ENCODE measurements at places on chromosomes 4 and X. TPM values are rescaled to one million over a fixed set of nuclear protein-coding genes. Genes with fewer than 3 reads are reported as not detected.

DNA sequence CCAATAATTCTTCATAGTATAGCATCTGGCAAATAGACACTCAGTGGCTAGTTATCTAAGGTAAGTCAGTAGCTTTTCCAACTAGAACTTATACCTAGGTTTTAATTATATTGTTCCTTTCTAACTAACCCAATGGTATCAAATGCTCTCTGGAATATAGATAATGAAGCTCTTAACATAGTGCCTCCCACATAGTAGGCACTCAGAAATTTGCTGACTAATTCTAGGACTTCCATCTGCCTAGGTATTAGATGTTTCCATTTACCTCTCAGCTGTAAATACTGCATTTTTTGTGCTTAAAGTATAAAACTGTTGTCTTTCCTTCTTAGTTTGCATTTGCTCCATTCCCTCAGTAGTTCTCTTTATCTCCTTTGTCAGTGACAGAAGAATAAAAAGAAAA is 214.3 kb upstream of the SPRY1 start:
- DNase-seq: no peak

CENPVL1 gene
- not detected for total RNA-seq

LINC00632 gene
- total RNA-seq: not detected

POU4F2 gene
- not detected for total RNA-seq

- DNase-seq: no peak
These were observed 17.0 kb downstream of the MRFAP1 start for GRCh38 chr4:6657242-6658208.

TRIML2 gene
- not detected for total RNA-seq

DNA sequence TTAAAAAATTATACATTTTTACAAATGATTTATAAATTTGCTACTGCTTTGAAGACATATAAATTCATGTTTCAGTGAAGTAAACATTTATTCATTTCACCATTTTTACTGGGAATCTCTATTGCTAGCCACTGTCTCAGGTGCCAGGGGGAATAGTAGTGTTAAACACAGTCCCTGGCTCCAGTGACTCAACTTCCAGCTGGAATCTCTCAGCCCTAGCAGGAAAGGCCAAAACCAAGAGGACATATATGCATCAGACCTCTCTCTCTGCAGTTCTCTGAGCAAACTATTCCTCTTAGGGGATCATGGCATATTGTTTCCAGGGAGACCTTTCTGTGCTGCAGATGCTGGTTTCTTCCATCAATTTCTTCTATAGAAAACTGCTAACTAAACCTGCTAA is 1009.0 kb upstream of the LCORL start:
- DNase-seq: no peak

- peak; percentile 34 for DNase-seq
These were observed at the start of gene RAP2C for GRCh38 chrX:132219343-132219768. Gene RAP2C, minus strand, starts transcription at chrX:132219447. Its CDS starts 2,179 bp downstream, at chrX:132217268.

PNMA3 gene
- total RNA-seq: 9.4 TPM

- DNase-seq: no peak
These were observed 18.7 kb upstream of the ALG13 start for GRCh38 chrX:111662292-111662691.

GRCh38 chrX:69307756-69308155 is 142.5 kb upstream of the PJA1 start:
- no peak for DNase-seq

DNA sequence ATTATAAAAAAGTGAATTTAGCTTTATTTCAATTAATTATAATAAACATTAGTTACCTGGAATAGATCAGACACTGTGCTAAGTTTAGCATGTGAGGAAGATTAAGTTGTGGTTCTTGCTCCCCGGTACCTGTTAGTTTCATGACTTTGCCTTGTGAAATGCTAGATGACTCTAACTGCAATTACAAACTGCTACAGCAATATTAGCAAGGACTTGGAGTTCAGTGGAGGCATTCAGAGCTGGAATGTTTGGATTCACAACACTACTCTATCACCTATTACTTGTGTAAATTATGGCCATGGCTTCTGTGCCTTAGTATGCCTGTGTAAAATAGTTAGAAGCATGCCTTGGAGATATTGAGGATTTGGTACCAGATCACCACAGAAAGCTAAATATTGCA is 21.4 kb upstream of the ANXA10 start:
- DNase-seq: no peak

UGT2B11 gene
- not detected for total RNA-seq

GRCh38 chr4:188707036-188707435 is 567.8 kb downstream of the TRIML1 start:
- DNase-seq: no peak

GRCh38 chr4:57051095-57051494 is 59.1 kb downstream of the IGFBP7 start:
- DNase-seq: no peak

DNA sequence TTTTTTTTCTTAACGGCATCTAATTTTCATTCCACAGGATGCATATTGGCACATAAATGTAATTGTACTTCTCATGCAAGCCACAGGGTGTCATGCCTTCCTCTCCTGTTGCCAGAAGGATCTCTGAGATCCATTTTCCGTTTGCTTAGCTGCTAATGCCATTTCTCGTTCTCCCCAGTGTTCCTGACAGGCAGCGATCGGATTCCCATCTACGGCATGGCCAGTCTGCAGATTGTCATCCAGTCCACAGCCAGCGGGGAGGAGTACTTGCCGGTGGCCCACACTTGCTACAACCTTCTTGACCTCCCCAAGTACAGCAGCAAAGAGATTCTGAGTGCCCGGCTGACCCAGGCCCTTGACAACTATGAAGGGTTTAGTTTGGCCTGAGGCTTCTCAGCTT is 8.9 kb upstream of the NAP1L5 start:
- no peak for DNase-seq

DNA sequence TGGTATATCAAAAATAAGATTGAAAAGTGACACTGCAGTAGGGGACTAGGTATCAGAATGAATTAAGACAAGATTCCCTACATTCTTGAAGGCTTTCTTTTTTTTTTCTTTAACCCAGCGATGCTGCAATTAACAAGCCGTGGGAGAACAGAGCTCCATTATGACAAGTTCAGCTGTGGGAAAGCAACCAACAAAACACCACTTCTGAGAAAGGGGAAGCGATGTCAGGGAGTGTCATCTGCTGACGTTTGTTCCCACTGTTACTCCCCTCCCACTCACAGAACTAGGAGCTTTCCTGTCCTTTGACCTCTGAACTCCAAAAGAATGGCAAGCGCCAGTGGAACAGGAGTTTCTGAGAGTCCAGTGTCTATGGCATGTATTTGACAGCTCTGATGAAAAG is 90.2 kb upstream of the SLITRK2 start:
- no peak for DNase-seq

CYSLTR1 gene
- 1.1 TPM for total RNA-seq

- DNase-seq: no peak
These were observed 584.2 kb upstream of the INTU start for GRCh38 chr4:127048376-127049044.

GRCh38 chr4:41505161-41505661 is 32.7 kb upstream of the LIMCH1 start:
- DNase-seq: no peak

SULT1B1 gene
- 25.2 TPM for total RNA-seq

DNA sequence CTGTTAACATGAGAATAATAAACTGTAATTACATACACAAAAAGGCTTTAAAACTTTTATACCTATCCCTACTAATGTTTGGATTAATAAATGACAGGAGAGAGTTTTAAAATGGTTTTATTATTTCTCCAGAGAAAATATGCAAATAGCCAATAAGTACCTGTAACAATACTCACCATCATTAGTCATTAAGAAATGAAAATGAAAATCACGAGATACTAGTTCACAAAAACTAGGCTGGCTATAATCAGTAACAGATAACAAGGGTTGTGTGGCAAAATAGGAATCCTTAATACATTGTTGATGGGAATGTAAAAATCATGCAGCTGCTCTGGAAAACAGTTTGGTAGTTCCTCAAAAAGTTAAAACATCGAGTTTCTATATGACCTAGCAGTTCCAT is 25.2 kb upstream of the AP1AR start:
- no peak for DNase-seq

DNA sequence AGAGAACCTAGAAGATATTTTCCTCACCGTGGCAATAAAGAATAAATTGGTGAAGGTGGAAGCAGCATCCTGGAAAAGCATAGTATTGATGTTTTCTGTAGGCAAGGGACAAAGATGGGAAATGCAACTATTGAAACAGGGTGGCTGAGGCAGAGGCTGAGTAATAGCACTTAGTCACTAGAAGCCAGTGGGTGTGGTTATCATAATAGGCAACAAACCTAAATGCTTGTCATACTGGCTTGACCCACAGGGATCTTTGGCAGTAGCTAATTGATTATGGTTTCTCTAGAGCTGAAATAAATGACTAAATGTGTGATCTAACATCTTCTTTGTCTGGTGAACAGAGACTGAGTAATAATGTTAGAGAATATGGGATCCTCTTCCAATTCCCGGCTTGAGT is 353.6 kb upstream of the RPS6KA3 start:
- DNase-seq: no peak

GRCh38 chrX:111447298-111447697 is 35.3 kb upstream of the DCX start:
- DNase-seq: no peak

DNA sequence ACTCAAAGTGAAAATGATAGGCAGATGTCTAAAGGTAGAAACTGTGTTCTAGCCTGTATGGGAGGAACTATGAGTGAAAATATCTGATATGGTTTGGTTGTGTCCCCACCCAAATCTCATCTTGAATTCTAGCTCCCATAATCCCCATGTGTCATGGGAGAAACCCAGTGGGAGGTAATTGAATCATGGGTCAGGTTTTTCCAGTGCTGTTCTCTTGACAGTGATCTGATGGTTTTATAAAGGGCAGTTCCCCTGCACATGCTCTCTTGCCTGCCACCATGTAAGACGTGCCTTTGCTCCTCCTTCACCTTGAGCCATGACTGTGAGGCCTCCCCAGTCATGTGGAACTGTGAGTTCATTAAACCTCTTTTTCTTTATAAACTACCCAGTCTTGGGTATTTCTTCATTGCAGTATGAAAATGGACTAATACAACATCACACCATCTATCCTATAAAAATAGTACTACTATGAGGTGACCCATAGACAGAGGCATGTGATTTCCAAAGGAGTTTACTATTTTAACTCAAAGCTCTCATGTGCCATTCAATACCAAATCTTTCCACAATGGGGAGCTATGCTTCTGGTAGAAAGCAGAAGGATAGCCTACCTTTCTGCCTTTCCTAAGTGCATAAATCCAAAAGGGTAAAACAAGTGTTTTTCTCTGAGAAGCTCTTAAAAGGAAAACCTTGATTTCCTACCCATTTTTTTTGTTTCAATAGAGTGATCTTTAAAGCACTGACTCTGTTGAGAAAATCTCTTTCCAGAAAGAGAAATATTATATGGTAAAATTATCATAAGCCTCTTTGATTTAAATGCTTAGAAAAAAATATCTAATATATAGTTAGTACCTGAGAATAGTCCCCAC is 38.8 kb downstream of the SEC31A start:
- no peak for DNase-seq

AWAT2 gene
- total RNA-seq: not detected

GRCh38 chr4:81601358-81601694 is 129.6 kb upstream of the RASGEF1B start:
- DNase-seq: no peak

DNA sequence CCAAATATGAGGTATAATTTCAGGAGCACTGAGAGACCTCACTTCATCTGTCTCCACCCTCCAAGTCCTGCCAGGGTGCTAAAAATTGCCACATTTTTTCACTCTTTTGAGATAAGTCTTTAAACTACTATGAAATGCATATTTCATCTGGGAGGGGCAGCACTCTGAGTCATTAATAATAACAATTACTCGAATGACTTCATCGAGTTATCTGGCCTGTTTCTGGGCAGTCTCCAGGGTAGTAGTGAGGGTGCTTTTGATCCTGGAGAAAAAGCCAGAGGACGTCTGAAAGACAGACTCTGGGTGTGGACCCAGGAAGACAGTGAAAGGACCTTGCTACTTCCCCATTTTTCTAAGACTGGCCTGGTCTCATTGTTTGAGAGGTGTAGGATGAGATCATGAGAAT is 42.3 kb upstream of the SRD5A3 start:
- no peak for DNase-seq

DNA sequence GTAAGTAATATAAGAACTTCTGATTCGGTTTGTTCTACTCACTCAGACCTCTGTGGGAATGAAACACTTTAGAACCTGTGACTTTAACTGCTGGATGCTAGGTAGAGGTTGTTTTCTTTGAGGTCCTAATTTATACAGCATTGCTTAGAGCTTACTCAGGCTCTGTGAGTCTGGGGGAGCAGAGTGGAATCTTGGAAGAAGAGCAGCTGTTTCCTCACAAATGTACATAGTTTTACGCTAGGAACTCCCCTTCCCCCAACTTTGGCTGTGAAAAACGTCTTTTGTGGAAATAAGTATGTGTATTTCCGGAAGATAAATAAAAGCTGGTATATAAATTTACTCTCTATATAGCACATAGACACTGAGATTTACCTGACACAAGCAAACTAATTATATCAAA is 141.4 kb downstream of the NAA11 start:
- DNase-seq: no peak

- no peak for DNase-seq
These were observed 19.7 kb downstream of the CENPI start for GRCh38 chrX:101117701-101118100.

GRCh38 chr4:93646233-93646930 is 182.2 kb upstream of the ATOH1 start:
- DNase-seq: no peak

GRCh38 chr4:187491286-187491685 is 504.3 kb upstream of the ZFP42 start:
- no peak for DNase-seq

DNA sequence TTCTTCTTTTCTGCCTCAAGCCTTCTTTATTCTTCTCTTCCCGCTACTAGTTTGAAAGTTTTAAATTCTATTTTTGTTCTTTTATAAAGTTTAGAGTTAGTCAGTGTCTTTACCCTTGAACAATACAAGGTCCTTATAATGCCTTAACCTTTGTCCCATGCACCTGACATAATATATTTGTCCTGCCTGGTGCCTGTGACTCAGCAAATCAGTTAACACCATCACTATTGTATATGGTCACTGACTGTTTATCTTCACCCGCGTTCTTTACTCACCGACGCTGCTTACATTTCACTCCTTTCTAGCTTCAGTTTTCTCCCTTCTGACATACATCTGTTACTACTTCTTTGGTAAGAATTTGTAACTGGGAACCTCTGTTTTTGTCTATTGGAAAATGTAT is 5.7 kb downstream of the SMIM20 start:
- no peak for DNase-seq

GRCh38 chr4:24988776-24989175 is 42.0 kb downstream of the LGI2 start:
- no peak for DNase-seq

- no peak for DNase-seq
These were observed 115.0 kb downstream of the SMIM20 start for GRCh38 chr4:26028793-26029567.

GRCh38 chr4:41546638-41547037 is 8.7 kb downstream of the LIMCH1 start:
- DNase-seq: no peak

- DNase-seq: no peak
These were observed 365.0 kb downstream of the GPM6A start for GRCh38 chr4:175447016-175447415.

FGG gene
- total RNA-seq: not detected
